ENCODE measurements at places on chromosomes 3 and 15. TPM values are rescaled to one million over a fixed set of nuclear protein-coding genes. Genes with fewer than 3 reads are reported as not detected.

CDAN1 gene
- total RNA-seq, result 9.5 TPM

PPP2R3A gene
- total RNA-seq, result 4.4 TPM

SH2D7 gene
- not detected for total RNA-seq

FGF12 gene
- 1.4 TPM for total RNA-seq

ZMAT3 gene
- 16.1 TPM for total RNA-seq

TMEM202 gene
- not detected for total RNA-seq

CFAP100 gene
- not detected for total RNA-seq

VEPH1 gene
- 0.86 TPM for total RNA-seq

ACKR2 gene
- total RNA-seq, result 12.5 TPM

FOXB1 gene
- not detected for total RNA-seq

Data from dermis lymphatic vessel endothelial cell (primary cell).